ENCODE measurements at places on chromosomes 4 and X.

GRCh38 chrX:41245641-41246040, 88.3 kb upstream of the DDX3X start:
- DNase-seq: peak; percentile 17

DNA sequence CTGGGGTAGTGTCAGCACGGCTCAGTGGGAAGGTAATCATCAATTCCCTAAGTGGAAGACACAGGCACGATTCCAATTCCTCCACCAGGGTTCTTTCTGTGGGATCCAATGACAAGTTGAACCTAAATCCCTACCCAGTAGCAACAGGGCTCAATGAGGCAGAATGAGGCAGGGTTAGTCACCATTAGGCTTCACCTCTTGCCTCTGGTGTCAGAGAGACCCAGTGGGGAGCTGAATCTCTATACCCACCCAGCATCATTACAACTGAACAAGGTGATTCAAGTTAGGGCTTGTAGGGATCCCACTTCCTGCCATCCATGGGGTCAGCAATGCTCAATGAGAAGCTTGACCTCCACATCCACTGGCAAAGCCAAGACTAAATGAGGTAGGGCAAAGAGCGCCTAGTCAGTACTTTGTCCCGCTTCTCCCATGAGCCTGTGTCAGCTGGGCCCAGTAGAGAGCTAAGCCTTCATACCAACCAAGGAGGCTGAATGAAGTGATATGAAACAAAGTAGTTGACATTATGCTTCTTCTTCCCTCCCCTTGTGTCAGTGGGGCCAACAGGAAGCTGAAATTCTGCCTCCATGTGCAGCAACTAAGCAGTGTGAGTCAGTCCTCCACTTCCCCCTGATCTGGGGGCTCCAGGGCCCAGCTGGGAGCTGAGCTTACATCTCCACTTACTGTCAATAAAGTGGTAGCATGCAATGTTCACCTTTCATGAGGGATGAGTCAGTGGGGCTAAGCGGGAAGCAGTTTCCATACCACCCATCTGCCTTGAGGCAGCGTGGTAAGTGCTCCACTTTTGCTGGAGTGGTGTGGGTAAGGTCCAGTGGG, 36.4 kb upstream of the RBM41 start:
- DNase-seq: no peak

GRCh38 chrX:150680974-150681373, 12.2 kb upstream of the MTMR1 start:
- DNase-seq: no peak

- DNase-seq: no peak
Observed at GRCh38 chr4:37441231-37442061, 196.9 kb downstream of the NWD2 start.

DNA sequence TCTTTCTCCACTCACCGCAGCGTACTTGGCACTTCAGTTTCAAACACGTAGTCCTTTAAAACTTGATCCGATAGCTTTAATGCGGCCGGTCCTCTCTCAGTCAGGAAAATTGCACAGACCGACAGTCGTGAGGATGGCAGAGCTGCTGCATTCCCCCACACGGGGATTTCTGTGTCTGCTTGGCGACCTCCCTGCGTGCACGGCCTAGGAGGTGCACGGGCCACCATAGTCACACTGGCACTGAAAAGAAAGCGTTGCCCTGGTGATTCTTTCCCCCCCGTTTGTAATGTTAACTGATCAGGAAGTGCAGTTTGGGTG, 10.3 kb downstream of the AKAP17A start:
- DNase-seq: no peak

All from HFFc6 (cell line).